ENCODE measurements at places on chromosomes 4 and X.

GRCh38 chrX:46715530-46715929 lies 43.4 kb downstream of the SLC9A7 start:
- DNase-seq: no peak

DNA sequence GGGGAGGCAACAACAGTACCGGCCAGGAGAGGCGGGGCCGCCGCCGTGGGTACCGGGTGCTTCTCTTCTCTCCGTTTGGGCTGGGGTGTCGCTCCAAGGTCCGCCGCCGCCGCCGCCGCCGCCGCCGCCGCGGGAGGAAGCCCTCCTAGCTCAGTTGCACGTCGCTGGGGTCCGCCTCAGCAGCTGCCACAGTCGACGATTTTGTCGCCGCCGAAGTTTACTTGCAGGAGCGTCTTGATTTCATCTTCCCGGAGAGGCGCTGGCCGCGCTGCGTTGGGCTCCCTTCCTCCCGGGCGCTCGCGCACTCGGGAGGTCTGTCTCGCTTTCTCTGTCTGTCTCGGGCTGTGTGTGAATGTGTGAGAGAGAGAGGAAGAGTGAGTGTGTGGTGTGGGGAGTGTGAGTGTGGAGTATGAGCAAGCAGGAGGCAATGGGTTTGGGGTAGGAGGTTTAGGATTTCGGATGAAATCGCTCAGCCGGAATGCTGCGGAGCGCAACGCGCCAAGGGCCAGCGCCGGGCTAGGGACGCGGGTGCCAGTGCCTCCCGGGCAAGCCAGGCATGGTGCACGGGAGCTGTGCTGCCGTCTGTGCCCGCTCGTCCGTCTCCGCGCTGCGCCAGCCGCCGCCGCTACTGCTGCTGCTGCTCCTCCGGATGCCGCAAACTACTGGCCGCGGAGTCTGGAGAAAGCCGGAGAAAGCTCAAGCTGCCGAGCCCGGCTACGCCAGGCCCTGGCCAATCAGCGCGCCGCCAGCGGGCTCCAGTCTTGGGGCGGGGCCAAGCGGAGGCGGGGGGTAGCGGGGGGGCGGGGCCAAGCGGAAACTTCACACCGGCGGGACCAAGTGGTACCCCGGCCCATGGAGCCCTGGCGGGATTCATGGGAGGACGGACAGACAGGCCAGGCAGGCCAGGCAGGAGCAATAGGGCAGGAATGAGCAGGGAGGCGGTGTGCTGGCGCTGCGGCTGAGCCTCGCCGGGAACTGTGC lies at the start of gene PCDH19:
Gene PCDH19, minus strand, starts transcription at position 664 of the 981 bp plus-strand sequence. CDS start 1,676 bp downstream, outside the sequence.
- peak; percentile 16 for DNase-seq

DNA sequence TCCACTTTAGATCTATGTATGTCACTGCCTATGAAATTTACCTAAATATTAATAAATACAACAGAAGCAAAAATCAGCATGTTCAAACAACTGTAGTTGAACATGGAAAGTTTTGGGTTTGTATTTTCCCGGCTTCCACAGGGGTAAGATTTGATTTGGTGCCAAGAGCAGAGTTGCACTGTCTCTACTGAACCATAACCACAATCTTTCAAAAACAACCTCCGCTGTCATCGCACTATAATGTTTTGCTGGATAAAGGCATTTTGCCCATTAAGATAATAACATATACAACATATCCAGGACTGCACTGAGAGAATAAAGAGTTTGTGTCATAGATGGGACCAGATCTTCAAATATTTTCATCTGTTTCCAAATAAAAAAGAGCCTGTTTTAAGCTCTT lies 94.9 kb downstream of the TENM3 start:
- no peak for DNase-seq

DNA sequence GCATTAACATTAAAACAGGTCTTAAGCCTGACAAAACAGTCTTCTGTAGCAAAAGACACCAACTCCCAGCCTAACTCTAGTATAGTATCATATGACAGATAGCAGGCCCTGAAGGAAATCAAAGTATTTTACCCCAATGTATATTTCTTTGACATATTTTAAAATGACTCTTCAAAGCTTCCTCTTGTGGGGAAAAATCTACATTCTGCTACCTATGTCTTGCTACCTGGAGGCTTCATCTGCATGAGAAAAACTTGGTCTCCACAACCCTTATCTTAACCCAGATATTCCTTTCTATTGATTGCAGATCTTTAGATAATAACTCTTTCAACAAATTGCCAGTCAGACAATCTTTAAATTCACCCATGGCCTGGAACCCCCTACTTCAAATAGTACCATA lies 1620.4 kb downstream of the PCDH7 start:
- no peak for DNase-seq

GRCh38 chr4:62226082-62226481 lies 1026.0 kb downstream of the ADGRL3 start:
- DNase-seq: no peak

DNA sequence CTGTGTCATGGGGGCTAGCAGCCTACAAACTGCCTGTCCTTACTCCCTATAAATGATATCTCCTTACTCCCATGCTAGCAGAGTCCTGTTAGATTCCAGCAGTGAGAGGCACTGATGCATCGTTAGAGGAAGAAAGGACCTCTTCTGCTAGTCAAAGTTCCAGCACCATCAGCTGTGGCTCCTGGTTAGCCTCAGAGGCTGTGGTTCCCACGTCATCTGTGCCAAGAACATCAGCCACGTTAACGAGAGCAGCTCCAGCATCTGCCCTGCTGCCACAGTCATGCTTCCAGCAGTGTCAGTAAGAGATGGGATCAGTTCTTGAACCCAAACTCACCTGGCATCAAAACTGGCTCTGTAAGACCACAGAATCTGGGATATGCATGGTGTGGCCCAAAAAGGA lies 88.5 kb downstream of the SLC2A9 start:
- no peak for DNase-seq

- DNase-seq: no peak
Observed at GRCh38 chr4:126361287-126361686, 1046.5 kb downstream of the FAT4 start.

DNA sequence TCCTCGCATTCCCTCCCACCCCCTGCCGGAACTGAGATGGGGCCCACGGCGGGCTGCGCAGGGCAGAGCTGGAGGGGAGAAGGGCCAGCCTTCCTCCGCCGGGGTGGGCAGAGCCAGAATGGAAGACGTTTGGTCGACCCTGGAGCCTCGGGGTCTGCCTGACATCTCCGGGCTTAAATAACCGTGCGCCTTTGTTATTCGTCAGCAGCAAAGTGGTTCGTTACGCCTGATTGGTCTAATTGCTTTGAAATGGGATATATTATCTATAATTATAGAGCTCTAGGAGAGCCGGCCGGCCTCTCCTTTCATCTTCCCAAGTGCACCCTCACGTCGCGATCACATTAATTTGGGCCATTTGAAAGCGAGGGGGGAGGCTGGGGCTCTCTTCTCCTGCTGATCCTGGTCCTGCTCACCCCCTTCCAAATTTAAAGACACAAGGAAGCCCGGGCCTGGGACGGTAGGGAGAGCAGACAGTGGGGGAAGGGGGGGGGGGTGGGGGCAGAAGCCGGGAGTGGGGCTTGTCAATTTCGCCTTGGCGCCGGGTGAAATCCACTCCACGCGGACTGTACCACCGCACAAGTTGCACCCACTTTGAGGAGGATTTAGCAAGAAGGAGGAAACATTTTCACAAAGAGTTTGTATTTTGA lies 4.7 kb upstream of the MSX1 start:
- DNase-seq: no peak

- no peak for DNase-seq
Observed at GRCh38 chr4:55398966-55399365, 3.2 kb downstream of the TMEM165 start.

GRCh38 chr4:13413729-13414437 lies 70.3 kb downstream of the RAB28 start:
- DNase-seq: no peak

- no peak for DNase-seq
Observed at GRCh38 chrX:41351923-41352322, 18.0 kb downstream of the DDX3X start.

GRCh38 chrX:141164406-141164805 lies 12.5 kb downstream of the LDOC1 start:
- DNase-seq: no peak

DNA sequence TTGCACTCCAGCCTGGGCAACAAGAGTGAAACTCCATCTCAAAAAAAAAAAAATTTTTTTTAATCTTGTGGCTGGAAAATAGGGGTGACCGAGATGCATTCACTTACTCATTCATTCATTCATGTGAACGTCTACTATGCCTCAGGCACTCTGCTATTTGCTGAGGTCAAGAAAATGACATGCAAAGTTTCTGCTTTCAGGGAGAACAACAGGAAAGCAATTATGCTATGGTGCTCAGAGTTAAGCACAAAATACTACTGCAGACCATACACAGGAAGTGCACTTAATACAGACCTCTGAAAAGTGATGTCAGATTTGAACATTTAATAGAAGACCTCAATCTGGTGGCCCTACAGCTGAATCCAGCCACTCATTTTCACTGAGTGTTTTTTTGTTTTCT lies 59.6 kb upstream of the DUSP21 start:
- no peak for DNase-seq

- no peak for DNase-seq
Observed at GRCh38 chrX:50827996-50828395, 14.0 kb upstream of the SHROOM4 start.

DNA sequence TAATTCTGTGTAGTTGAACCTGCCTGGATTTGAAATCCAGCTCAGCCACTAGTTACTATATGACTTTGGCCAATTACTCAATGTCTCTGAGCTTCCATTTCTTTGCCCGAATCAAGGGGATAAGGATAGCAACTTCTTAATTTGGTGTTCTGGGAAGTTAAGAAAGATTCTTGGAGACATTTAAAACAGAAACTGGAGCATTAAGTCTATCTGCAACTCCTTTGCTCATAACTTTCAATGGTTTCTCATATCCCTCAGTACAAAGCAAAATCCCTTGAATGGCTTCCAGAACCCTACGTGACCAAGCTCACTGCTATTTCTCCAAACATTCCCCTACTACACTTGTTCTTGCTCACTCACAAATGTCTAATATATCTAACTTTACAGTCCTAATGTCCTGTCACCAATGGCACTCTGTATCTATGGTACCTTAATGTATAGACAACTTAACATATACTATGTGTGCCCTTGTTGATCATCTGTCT lies 849.1 kb upstream of the SLIT2 start:
- DNase-seq: no peak

GRCh38 chr4:165385126-165385525 lies 6.3 kb downstream of the CPE start:
- no peak for DNase-seq

- DNase-seq: no peak
Observed at GRCh38 chrX:10591363-10592335, 28.7 kb downstream of the MID1 start.

GRCh38 chrX:132887569-132887968 lies 70.9 kb downstream of the HS6ST2 start:
- no peak for DNase-seq

DNA sequence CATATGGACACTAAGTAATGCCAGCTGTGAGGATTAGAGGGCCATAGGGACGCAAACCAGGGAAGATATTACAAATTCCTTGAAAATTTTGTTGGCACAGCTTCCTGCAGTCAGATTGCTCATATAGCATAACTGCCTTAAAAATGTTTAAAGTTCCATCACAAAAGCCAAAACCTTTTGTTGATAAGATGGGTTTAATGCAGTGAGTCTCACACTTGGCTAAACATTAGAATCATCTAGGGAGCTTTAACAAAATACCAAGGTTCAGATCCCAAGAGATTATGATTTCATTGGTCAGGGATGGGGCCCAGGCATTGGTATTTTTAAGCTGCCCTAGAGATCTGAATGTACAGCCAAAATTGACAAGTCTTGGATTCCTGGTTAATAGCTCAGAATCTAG lies 376.5 kb upstream of the MAD2L1 start:
- no peak for DNase-seq

DNA sequence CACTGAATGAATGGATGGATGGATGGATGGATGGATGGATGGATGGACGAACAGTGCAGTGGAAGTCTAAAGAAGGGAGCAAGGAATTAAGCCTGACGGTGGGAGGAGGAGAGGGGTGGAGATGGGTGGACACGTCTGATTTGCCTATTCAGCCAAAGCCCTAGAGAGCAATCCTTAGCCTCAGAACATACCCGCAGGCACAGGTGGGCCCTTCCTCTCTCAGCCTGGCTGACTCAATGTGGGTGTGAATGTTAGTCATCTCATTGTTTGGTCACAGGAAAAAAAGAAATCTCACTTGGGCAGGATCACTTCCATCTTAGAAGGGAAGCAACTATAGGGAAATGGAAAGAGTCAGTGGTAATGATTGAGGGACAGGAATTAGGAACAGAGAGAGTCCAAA lies 165.9 kb downstream of the PJA1 start:
- no peak for DNase-seq

- no peak for DNase-seq
Observed at GRCh38 chr4:61953386-61953785, 753.3 kb downstream of the ADGRL3 start.

GRCh38 chrX:129958083-129958465 lies 24.4 kb upstream of the BCORL1 start:
- no peak for DNase-seq

- peak; percentile 39 for DNase-seq
Observed at GRCh38 chrX:153554519-153555167, 37.2 kb downstream of the ATP2B3 start.

DNA sequence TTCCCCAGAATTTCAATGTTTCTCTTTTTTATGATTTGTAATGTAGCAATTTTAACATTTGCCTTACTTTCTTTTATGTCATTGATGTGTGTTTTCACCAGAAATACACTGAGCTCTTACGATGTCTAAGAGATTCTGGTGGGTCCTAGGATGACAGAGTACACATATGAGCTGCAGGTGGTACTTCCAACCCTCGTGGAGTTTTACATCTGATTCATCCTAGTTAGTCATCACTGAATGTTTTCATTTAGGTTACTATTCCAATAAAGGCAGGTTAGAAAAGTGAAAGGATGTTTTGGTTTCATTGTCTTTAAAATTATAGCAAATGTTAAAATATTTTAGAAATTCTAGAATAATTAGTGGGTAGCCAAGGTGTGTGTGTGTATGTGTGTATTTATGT lies 605.9 kb downstream of the ADGRL3 start:
- no peak for DNase-seq

- DNase-seq: peak; percentile 39
Observed at GRCh38 chr4:1010395-1011021, 918 bp upstream of the FGFRL1 start.

- DNase-seq: no peak
Observed at GRCh38 chr4:110631584-110632505, 9.0 kb upstream of the PITX2 start.

- DNase-seq: no peak
Observed at GRCh38 chr4:174580597-174580996, 58.3 kb upstream of the HPGD start.

GRCh38 chr4:82820689-82821088 lies 22.1 kb upstream of the SCD5 start:
- no peak for DNase-seq

DNA sequence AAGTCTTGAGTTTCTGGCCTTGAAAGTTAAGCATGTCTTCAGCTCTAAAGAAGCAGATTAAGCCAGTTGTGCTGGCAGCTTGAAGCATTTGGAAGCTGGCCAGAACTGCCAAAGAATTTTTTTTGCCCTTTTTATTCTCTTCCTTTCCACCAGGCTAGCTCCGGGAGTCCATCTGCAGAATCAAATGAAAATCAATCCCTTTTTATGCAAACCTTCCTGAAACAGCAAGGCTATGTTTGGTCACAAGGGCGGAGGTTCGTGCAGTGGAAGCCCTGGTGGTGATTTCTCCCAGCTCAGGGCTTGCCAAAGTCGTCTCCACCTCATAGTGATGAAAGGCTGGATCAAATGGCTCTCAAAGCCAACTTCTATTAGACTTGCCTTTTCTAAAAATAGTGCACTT lies 21.6 kb upstream of the C4orf54 start:
- no peak for DNase-seq

- no peak for DNase-seq
Observed at GRCh38 chr4:54855191-54855854, 197.6 kb downstream of the KIT start.

- DNase-seq: no peak
Observed at GRCh38 chr4:135274416-135274815, 1072.8 kb upstream of the PABPC4L start.

Data from stimulated activated CD4-positive, alpha-beta T cell treated with anti-CD3 and anti-CD28 coated beads, Interleukin-2, amount 100 ng/mL, for 4 hours (primary cell).